MM.1S (cell line): ENCODE measurements at places on chromosomes 16 and 17.

GRCh38 chr16:71648162-71648561, 22.2 kb downstream of the MARVELD3 start:
- no peak for DNase-seq

DNA sequence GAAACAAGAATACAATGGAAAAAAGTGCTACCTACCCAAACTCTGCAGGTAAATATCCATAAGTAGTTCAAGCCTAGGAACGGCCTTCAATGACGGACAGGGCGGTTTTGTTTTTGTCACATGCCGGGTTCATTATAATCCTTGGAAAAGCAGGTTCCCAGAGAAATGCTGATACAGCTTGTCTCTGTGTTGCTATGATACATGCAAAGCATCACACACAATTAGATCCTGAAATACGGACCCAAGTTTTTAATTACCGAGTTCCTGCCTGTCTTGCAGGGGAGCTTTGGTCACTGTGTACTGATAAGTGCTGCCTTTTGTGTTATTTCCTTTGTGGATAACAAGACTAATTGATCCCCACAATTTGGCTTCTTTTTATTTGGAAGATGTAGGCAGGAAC, 217.4 kb downstream of the HAPSTR1 start:
- DNase-seq = no peak

GRCh38 chr16:21159281-21159951, 942 bp downstream of the LDAF1 start:
- DNase-seq = no peak

DNA sequence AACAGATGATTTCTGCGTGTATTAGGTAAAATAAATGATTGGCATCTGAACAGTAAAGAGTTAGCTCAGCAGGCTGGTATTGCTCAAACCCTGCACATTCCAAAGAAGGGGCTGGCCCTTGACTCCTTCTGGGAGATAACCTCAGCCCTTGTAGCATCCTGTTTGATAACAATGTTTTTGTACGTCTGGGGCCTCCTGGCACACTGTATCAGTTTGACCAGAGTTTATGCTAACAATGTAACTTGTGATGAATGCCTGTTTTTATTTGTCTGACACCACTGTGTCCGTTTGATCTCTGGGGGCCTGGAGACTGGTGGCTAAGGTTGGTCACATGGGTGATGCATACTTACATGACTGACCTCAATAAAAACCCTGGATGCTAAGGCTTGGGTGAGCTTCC, 43.8 kb upstream of the NDRG4 start:
- DNase-seq = no peak

DNA sequence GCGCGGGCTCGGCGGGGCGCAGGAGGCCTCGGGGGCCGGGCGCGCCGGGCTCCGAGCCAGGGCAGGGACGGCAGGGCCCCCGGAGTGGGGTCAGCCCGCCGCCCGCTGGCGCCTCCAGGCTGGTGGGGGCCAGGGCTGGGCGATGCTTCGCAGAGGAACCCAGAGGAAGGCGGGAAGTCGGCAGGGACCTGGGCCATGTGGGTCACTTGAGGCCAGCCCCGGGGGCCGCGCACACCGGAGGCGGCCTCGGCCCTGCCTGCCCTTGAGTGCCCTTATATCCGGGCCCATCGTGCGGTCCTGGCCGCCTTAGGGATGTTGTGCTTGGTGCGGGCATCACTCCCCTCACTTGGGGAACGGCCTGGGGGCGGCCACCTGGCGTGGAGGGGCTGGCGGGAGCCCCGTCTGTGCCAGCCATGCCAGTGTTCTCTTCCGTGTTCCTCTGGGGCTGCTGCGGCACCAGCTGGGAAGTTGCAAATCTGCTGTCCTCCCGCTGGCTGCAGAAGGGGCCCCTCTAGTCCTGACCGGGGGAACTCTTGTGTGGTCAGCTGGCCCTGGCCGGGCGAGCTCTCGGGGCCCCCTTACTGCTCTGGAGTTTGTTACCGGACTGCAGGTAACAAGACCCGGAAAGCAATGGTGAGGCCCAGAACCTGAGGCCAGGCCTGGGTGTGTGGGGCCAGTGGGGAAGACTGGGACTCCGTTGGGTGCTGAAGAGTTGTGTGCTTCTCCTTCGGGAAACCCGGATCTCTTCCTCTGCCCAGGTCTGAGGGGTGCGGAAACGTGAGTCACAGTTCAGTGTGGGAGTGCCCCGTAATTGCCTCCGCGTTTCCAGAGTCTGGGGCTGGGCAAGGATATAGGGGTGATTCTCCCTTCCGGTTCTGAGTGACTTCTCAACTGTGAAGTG, 849 bp downstream of the CAPN15 start:
- peak; percentile 17 for DNase-seq

GRCh38 chr16:4293822-4294457, 21.1 kb upstream of the TFAP4 start:
- no peak for DNase-seq

DNA sequence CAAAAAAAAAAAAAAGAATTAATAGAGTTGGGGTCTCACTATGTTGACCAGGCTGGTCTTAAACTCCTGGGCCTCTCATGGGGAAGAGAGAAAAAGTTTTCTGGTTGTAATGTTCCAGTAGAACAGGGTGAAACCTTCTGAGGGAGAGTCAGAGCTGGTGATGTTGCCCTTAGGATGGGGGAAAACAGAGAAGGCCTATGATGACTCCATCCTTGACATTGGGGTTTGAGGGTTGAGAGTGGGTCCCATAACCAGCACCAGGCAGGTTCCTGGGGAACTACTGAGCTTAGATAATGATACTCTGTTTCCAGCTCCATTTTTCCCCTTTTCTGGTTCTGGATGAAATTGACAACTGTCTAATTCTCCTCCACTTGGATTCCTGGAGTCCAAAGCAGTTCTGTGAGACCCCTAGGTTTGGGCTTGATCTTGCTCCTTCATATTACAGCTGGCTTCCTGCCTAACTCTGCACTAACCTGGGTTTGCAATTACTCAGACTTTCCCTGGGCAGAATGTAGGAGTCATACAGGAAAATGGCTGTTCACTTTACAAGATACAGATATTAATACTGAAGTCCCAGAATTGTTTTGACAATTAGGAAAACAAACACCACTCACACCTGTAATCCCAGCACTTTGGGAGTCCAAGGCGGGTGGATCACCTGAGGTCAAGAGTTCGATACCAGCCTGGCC, 62.8 kb upstream of the B4GALNT2 start:
- DNase-seq = no peak

- no peak for DNase-seq
Measured at GRCh38 chr16:51276336-51276735, 125.3 kb upstream of the SALL1 start.

DNA sequence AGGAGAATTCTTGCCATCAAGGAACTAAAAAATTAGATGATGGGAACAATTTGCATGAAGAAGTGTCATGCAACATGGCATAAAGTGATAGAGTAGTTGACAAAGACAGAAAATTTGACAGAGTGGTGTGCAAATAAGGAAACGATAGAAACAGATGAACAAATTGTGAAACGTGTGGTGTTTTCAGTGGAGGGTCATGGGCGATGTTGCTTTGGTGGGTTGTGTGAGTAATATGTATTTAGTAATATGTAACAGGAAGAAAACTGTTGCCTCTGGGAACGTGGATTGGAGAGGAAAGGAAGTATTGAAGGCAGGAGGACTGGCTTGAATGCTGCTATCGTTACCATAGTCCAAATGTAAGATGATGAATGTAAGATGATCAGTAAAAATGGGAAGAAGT, 3.6 kb downstream of the COX10 start:
- DNase-seq = no peak

DNA sequence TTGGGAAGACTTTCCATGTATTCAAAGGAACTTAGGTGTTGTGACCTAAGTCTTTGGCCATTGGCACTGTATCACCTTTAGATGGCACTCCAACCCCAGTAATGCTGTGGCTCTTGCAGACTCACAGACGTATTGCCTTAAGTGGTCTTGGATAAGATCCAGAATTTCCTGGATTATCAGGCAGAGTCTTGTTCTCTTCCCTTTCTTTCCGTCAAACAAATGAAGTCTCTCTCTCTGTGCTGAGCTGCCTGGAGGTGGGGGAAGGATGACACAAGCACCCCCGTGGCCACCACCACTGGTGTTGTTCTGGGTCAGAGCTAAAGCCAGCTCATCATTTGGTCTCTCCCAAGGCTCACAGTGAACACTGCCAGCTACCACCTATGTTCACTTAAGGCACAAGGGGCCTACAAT, 789.9 kb upstream of the KIF2B start:
- peak; percentile 79 for DNase-seq

DNA sequence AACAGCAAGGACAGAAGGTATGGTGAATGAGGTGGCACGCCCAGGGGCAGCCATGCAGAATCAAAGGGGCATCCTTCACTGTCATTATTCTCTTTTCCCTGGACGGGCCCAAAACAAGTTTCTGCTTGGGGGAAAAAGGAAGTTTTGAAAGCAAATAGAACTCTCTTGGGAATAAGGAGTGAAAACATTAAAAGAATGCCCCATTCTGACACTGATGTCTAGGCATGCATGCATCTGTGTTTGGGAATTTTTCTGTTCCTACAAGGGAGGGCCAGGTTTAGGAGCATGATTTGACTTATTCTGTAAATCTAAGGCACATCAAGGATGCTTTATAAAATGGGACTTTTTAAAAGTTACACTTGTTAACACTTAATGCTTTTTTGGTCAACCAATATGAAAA, 34.3 kb upstream of the SLC12A3 start:
- DNase-seq = no peak

DNA sequence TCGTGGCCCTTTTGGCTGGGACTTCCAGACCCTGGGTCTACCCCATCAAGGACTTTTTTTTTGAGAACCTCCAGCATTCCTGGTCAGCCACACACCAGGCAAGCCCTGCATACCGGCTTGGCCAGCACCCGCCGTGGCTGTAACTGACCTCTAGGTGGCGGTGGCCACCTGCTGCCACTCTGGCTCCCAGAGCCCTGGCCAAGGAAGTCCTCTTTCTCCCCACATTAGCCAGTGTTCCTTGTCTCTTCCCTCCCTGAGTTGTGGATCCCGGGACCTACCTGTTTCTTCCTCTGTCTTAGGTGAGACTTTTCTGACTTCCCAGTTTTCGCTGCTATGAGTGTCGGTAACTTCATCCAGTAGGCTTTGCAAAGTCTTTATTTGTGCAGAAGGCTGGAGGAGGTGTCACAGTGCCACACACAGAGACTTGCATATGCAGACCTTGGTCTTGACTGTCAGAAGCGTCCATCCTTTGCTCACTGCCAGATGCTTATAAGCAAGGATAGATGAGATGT, 348.3 kb downstream of the CPPED1 start:
- DNase-seq = peak; percentile 11
